ENCODE measurements at places on chromosomes 16 and 17.

DNA sequence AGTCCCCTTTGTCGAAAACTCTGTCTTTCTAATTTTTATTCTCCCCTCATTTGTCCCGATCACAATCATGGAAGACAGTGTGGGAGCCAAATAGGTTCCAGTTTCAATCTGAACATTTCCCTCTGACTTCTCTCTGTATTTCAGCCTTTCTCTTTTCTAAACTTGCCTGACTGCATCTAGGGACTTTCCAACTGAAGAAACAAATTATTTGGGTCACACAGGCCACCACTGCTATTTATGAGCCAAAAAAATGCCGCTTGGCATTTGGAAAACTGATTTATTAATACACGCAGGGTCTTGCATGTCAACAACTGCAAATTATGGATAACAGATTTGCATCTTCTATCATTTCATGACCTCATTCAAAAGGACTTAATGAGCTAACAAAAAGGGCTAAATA, 55.2 kb upstream of the ELAC2 start:
- no peak for DNase-seq

DNA sequence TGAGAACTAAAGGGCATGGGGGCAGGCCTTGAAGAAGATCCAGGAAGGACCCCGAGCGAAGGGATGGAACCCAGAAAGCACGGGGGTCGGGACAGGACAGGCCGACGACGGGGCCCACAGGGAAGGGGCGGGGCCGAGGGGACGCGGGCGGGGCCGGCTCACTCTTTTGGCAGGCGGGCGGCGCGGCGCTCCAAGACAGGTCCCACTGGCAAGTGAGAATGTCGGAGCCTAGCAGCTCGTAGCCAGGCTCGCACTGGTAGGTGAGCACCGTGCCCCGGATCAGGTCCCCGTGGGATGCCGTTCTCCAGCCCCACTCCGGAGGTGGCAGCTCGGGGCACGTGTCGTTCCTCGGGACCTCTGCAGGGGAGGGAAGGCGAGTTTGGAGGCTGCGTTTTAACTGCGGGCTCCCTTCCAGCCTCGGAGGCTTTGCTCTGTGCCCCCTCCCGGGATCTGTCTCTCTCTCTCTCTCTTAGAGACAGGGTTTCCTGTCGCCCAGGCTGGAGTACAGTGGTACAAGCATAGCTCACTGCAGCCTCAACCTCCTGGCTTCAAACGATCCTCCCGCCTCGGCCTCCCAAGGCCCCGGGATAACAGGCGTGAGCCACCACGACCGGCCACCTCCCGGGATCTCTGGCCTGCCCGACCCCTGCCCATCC, 13.7 kb upstream of the CDIPT start:
- no peak for DNase-seq

DNA sequence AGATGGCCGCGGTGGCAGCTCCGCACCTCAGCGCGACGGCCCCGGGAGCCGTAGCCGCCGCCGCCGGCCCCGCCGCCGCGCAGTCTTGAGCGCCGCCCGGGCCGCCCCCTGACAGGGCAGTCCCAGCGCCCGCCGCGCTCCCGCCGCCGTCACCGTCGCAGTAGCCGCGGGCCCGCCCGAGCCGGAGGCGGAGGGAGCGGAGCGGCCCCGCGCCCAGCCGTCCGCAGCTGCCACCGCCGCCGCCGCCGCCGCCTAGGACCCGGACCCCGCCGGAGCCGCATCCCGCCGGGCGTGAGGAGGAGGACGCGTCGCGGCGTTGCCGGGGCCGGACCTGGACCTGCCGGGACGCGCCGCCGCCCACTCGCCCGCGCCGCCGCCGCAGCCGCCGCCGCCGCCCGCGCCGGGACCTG, 218 bp downstream of the TNRC6C start:
- no peak for DNase-seq

- DNase-seq = peak; percentile 79
These were observed 142.6 kb upstream of the PLCG2 start for GRCh38 chr16:81636298-81636993.

DNA sequence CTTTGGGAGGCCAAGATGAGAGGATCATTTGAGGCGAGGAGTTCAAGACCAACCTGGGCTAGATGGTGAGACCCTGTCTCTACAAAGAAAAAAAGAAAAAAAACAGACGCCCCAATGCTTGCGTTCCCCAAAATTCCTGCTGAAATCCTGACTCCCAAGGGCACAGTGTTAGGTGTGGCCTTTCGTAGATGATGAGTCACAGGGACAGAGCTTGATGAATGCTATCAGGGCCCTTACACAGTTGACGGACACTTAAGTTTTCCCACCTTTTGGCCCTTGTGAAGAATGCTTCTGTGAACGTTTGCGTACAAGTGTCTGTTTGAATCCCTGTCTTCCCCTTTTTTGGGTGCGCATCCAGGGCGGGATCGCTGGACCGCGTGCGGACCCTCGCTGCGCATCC, 16.5 kb upstream of the ZNF750 start:
- DNase-seq = no peak

DNA sequence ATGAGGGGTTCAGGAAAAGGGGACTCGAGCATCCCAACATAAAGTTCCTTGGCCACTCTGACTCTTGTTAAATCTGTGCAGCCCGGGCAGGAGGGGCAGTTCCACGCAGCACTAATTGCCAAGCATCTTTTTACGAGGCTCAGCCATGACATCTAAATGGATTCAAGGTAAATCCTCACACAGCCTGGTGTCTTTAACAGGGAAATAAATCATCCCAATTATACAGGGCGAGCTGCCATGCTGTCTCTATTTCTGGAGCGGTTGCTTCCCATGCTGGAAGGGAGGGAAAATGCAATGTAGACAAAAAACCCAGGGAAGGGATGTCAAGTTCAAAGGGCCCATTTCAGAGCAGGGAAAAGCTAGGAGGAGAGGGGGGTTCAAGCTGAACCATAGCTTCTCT, 110.0 kb downstream of the GAS7 start:
- no peak for DNase-seq

DNA sequence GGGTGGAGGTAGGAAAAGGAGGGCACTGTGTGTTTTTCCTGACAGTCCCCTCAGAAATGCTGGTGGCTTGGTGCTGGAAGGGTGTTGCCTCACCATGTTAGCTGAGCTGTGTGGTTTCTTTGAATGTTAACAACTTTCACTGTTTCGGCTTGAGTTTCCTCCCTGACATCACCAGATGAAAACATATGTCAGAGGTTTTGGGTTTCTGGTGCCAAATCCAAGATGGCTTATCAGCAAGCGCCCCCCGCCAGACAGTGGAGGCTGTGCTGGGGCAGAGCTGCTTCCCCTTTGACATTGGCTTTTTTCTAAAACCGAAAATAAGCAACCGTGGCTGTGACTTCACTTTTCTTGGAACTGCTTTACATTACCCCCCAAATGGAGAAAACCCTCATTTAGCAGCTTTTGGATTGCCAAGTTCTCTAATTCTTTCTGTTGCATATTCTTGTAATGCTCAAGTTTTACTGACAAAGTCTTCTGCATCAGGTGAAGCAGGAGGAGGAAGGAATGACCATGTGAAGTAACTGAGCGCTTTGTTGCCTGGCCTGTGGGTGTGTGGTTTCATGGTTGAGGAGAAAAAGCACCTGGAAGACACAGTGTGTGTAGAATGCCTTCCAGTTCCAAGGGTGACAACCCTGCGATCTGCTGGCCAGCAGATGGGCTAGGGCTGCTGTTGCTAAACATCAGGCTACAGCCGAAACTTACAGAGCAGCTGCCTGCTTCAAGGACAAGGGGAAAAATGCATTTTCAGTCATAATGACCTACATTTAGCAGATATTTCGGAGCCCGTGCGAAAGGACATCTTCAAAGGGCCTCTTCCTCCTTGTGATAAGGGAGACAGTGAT, 9.7 kb downstream of the RMI2 start:
- no peak for DNase-seq

DNA sequence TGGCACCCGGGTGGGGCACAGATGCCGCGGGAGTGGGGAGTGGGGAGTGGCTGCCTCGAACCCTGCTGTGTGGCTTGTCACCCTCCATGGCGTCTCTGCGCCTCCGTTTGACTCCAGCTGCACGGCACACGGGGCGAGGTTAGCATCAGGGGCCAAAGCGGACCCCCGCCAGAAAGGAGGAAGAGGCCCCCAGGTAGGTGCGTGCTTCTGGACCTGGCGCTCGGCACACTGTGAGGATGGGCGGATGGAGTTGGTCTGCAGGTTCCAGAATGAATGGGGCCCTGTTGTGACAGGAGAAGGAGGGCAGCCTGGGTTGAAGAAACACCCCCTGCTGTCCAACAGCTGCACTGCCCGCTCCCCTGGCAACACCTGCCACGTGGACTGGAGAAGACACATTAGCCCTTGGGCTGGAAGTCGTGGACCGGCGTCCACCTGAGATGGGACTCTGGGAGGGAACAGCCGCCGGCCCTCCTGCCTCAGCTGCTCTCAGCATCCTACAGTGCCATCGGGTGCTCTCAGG, 9.4 kb upstream of the FASN start:
- peak; percentile 30 for DNase-seq

- peak; percentile 44 for DNase-seq
These were observed at the start of gene MT1G for GRCh38 chr16:56667581-56668571. Gene MT1G (minus strand): TSS chr16:56668065. CDS start chr16:56667993, 72 bp downstream.

DNA sequence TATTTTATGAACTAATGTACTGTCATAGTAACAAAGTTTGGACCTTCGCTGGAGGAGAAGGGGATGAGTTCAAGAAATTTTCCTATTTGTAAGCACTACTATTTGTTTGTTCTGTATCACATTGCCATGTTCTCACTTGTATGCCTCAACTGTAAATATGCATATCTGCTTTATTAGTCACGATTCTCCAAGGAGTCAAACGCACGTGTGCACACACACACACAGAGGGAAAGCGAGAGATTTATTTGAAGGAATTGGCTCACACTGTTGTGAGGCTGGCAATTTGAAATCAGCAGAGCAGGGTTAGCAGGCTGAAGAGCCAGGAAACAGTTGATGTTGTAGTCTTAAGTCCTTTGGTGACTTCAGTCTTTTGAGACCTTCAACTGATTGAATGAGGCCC, 24.9 kb upstream of the MYH2 start:
- DNase-seq = no peak

- DNase-seq = peak; percentile 15
These were observed 30.3 kb downstream of the CACNA1H start for GRCh38 chr16:1182950-1183907.

DNA sequence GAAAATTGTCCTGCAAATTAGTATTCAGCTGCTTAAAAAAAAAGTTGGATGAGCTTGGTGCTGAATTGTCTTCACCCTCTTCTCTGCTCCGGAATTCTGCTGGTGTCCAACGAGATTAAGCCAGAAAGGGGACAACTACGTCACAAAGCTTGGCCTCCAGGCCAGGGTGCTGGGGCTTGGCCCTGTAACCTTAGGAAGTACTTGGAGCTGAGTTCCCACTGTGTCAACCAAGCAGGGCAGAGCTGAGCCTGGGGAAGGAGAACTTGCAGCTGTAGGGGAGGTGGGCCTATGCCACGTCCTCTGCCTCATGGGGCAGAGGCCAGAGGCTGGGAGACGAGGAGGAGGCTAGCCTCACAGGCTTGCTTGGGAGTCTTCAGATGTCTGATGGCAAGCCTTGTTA, 71.2 kb downstream of the CLEC16A start:
- no peak for DNase-seq

- no peak for DNase-seq
These were observed 36.3 kb downstream of the MYH3 start for GRCh38 chr17:10620823-10621222.

GRCh38 chr17:48589060-48589830, 796 bp downstream of the HOXB3 start:
- no peak for DNase-seq

DNA sequence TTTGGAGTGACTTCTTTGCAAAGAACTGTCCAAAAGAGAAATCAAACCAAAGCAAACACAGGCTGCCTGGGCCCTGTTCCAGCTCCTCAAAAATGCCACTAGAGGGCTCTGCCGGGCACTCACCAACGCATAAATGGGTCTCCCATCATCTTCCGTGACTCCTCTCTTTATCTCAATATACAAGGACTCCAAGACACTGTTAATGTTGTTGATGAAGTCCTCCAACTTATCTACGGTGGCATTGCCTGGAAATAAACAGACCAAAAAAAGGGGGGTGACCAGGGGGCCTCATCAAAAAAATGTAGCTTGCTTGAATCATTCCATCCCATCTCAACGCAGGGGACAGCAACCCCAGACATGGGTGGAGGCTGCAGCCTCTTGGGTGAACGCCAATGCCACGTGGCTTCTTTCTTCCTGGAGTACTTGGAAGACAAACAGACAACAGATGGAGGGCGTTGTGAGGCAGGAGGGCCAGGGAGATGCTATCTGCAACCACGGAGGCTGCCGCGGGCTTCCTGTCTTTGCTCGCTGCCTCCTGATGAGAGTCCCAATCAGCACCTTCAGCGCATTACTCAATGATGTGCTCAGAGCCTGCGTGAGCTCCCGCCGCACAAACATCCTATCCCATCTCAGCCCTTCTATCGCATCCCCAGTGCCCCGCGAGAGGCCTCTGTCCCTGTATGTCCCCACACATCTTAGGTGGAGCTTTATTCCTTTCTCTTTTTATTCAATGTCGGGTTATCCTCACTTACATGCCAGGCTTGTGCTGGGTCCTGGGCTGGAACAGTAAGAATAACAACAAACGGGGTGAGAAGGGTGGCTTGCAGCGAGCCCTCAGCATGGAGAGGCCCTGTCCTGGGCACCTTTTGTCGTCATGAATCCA, 32.0 kb downstream of the KDM8 start:
- DNase-seq = peak; percentile 67

- peak; percentile 99 for DNase-seq
These were observed 53.3 kb upstream of the TOB1 start for GRCh38 chr17:50919321-50920040.

DNA sequence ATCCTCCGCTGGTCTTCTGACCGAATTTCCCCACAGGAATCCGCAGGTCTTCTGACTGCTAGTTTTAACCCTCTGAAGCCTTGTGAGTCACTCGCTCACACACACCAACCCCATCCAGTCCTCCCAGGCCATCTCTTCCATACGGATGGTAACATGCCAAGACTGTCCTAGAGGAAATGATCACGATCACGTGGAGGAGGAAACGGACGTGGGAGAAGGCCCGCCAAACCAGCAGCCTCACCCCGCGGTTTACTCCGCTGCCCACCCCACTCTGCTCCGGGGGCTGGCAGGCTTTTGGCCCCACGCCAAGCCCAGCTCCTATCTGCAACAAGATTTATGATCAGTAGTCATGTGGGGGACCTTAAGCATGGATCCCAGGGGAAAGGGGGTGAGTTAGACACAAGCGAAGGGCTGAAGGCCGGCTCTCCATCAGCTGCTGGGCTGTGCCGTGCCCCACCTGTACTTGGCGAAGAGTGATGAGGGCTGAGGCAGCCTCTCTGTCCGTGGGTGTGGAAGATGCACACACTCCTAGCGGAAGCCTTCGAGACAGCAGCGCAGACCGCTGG, 1.5 kb upstream of the FAAP100 start:
- DNase-seq = no peak
